Hindlimb muscle (tissue), 1 donor: ENCODE measurements at places on chromosomes 2 and 18.

GRCh38 chr2:201901786-201902185 is 95.4 kb downstream of the CDK15 start:
- DNase-seq = no peak

GRCh38 chr2:165793161-165793778 is 777 bp downstream of the GALNT3 start:
- DNase-seq = no peak

GRCh38 chr2:158038901-158039300 is 62.8 kb upstream of the UPP2 start:
- no peak for DNase-seq

DNA sequence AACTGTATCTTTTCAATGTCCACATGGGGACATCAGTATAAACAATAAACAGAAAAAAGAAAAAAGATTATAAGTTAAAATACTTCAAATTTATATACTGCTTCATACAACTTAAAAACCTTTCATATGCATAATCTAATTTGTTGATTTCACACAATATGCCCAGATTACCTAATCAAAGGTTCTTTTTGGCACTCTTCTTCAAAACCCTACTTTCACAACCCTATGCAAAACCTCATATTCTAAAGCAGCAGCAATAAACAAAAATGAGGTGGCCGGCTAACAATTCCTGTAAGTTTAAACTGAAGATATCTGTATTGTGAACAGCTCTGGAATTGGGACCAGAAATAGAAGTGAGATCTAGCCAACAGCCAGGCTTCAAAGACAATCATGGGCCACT is 28.6 kb downstream of the STK17B start:
- DNase-seq = no peak

- DNase-seq = no peak
These were observed 26.1 kb upstream of the FN1 start for GRCh38 chr2:215461836-215462532.

- no peak for DNase-seq
These were observed 879.8 kb downstream of the SOCS6 start for GRCh38 chr18:71168557-71169145.

DNA sequence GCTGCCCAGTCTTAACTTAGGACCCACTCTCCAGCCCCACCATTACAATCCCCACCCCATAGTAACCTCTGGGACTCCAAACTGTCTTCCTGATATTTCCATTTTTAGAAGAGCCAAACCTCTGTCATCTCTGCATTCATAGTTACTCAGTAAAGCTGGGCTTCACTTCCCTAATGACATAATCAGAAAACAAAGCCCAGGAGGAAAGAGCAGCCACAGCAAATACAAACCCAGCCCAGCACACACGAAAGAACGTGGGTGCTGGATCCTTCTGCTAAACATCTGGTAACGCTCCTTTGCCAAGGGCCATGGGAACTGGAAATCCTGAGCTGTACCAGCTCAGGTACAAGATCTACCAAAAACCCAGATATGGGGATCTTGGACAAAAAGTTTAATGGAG is 36.8 kb upstream of the RIOK3 start:
- no peak for DNase-seq

- no peak for DNase-seq
These were observed 72.3 kb downstream of the ALMS1 start for GRCh38 chr2:73457982-73458381.

GRCh38 chr2:17538022-17538843 is 2.3 kb upstream of the VSNL1 start:
- DNase-seq = peak; percentile 36
